Dermis microvascular lymphatic vessel endothelial cell (primary cell): ENCODE measurements at places on chromosomes 1 and 21. TPM values are rescaled to one million over a fixed set of nuclear protein-coding genes. Genes with fewer than 3 reads are reported as not detected.

SPRR2A gene
- not detected in 2 replicates for total RNA-seq

DNA sequence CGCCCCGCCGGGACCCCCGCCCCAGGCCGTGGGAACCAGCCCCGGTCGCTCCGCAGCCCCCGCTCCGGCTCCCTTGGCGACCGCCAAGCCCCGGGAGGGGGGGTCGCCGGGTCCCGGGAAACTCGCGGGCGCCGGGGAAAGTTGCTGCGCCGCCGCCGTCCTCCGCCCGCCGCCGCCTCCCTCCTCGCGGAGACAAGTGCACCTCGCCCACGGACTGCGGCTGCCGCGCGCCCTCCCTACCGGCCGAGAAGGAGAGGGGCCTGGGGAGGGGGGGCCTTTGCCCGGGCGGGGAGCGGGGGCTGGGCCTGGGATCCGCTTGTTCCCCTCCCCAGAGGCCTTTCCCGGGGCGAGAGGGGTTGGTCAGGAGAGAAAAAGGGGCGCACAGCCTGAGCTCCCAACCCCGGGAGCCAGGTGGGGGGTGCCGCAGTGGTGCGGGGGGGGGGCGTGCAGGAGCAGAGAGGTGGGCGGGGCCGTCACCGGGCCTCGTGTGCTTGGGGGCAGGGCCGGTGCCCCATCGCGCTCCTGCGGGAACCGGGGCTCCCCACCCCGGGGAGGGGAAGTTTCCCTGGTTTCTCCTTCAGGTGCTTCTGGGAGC, 592 bp downstream of the AGRN start:
- DNase-seq: no peak

DNA sequence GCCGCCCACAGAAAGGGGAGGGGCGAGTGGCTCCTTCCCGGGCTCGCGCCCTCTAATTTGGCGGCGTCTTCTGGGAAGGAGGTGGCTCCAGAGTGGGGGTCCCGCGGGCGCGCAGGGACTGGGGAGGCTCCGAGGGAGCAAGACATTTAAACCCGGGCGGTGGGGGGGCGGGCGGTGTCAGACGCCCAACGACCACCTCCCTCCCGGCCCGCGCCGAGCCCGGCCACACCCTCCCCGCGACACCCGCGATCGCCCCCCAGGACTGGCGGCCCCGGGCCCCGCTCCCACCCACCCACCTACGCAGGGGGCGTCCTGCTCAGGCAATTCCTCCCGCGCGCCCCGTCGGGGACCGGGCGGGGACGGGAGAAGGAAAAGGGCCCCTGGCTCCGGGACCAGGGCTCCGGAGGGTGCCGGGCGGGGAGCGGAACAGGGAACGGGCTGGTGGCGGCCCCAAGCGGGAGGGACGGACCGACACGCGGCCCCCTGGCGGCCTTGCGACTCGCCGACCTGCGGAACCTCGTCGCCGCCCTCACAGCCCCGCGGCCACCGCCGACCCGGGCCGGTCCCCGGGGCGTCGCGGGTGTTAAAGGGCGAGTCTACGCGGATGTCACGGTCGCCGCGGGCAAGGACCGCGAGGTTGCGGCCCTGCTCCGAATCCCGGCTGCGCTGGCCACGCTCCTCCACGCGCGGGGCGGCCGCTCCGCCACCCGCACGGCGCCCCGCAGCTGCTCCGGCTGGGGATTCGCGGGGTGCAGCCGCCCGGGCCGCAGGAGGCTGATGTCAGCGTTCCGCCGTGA, 94.0 kb upstream of the FMN2 start:
- no peak for DNase-seq

DNA sequence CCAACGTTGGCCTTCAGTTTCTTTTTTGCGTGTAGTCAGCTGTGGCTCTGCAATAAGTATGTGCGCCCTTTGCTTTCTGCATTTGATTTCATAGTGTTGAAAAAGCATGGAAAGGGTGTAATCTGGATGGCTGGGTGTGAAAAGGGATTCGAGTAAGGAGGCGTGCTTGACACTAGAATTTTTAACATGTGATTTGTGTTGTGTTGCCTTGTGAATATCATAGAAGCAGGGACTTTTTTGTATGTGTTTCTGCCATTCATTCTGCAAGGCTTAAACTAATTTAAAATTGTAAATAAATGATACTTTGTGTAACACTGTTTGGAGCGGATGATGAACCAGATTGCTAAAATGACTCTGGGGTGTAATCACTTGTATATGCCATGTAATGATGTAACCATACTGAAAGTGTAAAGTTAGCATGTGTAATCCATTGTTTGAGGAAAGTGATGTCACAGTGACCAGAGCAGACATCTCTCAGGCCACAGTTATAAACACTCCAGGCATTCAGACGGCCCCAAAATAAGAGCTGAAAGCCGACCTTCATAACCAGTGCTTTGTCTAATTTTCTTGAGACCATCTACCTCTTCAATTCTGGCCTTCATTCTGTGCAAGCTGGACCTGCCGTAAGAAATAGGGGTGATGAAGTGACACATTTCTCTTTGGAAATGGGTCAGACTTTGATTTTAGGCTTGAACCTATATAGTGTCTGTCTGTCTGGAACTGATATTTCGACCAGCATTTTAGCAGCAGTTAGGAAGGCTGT, 618 bp downstream of the SH3BGR start:
- DNase-seq: no peak
